HFF-Myc (cell line): ENCODE measurements at places on chromosomes 6 and 20.

DNA sequence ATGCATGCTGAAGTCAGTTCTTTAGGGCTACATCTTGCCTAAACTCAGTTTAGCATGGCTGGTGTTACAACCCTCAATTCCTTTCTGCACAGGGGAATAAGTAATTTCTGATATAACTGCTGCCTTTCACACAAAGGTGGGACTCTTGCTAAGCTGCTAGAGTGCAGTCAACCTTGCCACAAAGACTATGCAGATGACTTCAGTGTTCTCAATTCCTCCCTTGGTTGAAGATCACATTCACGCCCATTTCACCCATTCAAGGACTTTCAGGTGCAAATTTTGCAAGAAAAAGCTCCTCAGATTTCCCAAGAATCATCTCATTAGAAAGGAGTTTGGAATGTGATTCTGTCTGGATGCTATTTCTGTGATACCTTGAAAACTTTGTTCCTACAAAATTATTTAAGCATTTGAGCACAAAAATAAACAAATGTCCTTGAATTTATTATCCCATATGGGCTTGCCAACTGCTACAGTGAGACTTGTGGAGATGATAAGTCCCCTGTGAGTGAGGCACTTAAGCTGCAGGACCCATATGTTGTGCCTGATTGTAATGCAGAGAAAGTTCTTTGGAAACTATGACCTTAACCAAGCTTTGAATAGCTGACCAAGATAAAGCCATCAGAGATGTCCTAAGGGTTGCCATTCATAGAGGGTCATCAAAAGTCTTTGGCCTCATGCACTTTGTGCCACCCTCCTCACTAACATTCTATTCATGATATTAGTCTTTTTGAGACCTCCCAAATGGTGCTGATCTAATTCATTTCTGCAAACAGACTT is 111.8 kb downstream of the PLCB4 start:
- no peak for DNase-seq

DNA sequence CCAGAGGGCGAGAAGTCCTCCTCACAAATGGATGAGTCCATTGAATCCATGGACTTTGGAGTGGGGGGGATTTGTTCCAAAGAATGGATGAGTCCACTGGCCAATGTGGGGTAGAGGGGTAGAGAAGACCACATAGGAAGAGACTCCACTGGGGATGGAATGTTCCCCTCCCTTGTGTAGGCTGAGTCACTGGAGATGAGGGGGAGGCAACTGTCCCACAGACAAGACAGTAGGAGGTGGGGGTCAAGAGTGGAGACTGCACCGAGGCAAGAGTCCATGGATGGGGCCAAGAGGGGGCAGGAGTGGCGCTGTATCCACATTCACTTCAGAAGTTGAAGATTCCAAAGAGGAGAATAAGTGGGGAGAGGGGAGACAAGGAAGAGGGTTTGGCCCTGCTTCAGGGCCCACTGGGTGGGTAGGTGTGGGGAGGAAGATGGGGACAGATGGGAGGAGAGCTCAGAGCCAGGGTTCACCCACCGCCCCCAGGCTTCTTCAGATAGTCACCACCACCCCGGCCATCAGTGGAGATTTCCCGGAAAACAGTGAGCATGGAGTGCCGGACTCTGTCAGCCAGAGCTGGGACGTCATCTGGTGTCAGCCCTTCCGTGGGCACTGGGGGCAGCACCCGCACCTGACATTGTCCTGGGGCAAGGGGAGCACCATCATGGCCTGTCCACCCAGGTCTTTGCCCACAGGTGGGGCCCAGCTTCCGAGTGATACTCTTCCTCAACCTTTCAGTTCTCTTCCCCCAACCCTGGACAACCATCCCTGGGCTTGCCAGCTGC is 4.6 kb downstream of the EGFL8 start:
- no peak for DNase-seq

- DNase-seq = no peak
Observed at GRCh38 chr20:50819349-50819748, 24.5 kb downstream of the BCAS4 start.

GRCh38 chr20:35680452-35681183 is 15.9 kb upstream of the CPNE1 start:
- no peak for DNase-seq

- DNase-seq = no peak
Observed at GRCh38 chr6:15673666-15674065, 10.8 kb upstream of the DTNBP1 start.

- DNase-seq = no peak
Observed at GRCh38 chr20:20251317-20251716, 116.6 kb upstream of the INSM1 start.

DNA sequence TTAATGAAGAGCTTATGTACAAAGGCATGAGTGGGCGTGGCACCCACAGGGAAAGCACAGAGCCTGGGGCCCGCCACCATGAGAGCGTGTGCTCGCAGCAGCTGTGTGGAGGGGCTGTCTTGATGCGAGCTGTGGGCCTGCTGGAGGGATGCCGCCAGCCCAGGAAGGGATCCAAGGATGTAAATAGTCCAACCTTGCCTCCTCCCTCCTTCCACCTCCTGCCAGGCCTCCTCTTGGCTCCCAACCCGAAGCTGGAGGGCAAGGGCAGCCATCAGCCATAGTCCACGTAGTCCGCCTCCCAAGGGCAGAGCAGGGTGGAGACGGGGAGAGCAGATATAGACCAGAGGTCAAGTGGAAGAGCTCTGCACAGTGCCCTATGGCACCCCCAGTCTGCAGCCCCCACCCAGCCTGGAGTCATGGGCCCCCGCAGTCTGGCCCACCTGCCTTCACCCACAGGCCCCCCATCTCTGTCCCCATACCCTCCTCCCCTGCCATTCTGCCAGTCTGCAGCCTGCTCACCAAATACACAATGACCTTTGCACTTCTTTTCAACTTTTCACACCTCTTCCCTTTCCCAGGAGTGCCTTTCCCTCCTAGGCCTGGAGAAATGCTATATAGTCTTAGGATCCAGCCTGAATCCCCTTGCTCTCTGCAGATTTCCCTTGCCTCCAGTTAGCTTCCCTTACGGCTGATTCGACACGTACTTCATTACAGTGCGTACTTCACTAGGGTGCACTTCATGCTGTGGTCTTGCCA is 77.1 kb downstream of the SHLD1 start:
- DNase-seq = no peak

- DNase-seq = no peak
Observed at GRCh38 chr20:18637224-18637623, 49.4 kb downstream of the DTD1 start.

DNA sequence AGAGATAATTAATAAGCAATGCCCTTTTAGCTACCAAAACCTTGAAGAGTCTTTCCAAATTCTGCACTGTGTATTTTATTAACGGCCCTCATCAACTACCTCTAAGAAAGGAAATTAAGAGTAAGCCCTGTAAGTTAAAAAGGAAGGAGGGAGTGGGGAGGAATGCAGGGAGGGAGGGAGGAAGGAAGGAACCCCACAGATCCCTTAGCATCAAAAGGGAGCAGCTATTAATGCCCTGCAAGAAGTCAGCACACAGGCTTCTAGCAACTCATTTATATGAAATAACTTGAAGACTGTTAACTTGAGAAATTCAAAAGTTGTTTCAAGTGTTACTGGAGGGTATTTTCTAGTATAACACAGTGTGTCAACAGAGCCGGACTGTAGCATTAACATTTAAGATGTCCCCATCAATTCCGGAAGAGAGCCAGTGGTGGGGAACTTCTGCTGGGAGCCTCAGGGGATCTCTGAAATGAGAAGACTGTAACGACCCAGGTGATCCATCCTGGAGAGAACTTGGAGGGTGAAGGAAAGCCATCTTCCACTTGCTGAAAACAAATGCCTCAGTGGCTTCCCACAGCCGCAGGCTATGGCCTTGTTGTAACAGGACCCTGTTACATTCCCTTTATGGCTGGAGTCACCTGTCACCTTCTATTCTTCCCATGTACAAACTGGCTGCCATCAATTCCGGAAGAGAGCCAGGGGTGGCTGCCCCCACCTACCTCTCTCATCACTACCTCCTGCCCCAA is 33.2 kb downstream of the SLC22A23 start:
- DNase-seq = no peak

DNA sequence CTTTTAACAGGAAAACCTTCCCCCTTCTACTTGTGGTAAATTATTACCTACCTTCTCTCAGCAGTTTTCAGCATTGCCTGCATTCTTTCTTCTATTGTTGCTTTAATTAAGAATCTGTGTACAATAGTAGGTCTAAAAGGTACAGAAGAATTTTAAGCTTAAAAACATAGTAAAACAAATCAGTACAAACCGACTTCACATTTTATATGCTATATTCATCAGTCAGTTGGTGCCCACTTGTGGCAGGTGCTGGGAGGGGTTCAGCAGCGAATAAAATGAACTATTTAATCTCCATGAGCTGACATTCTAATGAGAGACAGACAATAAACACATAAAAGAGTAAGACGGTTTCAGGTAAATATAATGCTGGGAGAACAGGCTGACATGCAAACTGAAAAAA is 73.4 kb upstream of the FBXO30 start:
- no peak for DNase-seq

DNA sequence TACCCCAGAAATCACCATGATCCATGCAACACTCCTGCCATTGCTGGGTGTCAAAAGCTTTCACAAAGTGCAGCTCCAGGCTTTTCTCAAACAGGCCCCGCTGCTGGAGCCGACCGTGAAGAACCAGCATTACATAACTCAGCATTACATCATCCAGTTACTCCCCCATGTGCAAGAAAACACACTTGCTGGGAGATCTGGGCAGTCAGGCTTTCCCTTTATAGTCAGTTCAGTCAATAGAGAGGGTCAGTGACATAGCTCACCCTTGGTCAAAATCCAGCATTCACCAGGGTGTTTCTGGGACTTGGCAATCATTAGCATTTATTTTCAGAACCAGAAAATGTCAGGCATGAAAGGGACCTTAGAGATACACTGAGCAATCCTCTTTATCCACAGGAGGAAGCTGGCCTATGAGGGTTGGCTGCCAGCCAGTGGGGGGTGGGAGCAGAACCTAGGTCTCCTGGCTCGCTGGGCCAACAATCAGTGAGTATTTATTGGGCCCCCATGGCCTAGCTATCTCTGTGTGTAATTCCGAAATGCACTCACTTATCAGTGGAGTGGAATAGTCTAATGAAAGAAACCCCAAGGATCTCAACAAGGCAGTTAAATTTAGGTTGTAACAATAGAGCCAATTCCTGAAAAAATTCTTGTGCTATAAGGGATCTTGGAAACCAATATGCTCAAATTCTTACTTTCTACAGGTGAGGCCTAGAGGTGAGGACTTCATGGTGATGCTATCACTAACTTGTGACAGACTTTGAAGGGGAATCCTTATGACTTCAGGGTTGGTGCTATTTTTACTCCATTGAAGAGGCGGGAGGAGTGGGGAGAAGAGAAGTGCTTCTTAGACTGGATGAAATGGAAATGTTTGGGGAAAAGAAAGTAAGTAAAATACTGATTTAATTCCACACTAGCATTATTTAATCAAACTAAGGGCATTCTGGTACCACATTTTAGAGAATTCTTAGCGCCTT is 54.6 kb downstream of the LYRM4 start:
- no peak for DNase-seq

DNA sequence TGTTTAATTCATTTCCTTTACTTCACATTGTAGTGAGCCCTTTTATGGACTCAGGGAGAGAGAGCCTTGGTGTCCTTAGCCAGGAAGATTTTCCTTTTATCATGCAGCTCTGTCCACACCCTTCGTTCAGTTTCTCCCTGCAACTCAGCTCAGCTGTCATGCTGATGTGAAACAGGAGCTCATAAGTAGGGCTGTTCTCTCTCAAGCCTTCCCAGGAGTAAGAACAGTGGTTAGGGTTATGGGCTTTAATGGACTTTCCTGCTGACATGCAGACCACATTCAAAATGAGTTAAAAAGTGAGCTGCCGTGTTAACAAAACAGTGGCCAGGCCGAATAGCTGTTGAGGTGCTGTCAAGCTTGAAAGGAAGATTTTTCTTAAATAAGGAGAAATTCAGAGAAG is 104.1 kb downstream of the BCKDHB start:
- DNase-seq = no peak

GRCh38 chr6:132133736-132134445 is 182.7 kb upstream of the CCN2 start:
- no peak for DNase-seq

DNA sequence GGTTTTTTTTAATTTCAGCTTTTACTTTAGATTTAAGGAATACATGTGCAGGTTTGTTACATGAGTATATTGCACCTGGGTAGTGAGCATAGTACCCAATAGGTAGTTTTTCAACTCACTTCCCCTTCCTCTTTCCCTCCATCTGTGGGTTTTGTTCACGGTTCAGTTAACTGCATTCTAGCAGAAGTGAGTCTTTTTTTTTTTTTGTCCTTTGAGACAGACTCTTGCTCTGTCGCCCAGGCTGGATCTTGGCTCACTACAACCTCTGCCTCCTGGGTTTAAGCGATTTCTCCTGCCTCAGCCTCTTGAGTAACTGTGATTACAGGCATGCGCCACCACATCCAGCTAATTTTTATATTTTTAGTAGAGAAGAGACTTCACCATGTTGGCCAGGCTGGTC is 8.7 kb downstream of the UBR2 start:
- DNase-seq = no peak

GRCh38 chr6:41191569-41191968 is 9.4 kb downstream of the TREML2 start:
- DNase-seq = no peak

- DNase-seq = no peak
Observed at GRCh38 chr6:5132731-5133130, 47.6 kb downstream of the PPP1R3G start.

DNA sequence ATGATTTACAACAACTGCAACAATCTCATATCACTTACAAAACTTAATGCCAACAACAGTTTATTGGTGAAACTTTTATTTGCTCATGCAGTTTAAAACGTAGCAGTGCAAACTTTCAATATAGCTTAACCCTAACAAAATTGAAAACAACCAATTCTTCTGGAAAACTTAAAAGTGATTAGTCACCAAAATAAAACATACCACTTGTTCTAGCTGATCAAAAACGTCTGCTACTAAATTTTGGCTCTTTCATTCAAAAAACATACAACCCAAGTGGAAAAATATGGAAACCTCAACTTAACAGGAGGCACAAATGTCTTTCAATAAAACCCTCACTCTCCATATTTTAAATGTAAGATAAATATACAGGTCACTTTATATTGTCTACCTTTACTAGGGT is 39.6 kb downstream of the COL12A1 start:
- no peak for DNase-seq
